ENCODE measurements at places on chromosomes 5 and 9.
A peak's percentile ranks its signal among the peaks of the same experiment; 100 is the strongest.

DNA sequence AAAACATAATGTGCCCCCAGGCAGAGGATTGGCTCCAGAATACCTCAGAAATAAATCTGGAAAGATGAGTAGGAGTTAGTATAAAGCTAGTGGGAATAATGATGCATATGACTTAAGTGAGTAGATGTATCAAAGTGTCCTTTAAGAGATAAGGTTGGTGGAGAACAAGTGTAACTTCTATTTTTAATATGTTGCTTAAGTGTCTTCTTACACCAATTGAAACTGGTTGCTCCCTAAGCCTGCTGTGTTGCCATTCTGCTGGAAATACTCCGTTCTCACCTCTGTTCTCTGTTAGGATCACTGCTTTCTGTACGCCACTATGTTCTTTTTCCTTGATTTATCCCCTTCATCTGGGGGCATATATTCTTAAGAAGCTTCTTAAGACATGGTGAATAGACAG, 286.4 kb downstream of the TMEM232 start:
- no peak for DNase-seq

- DNase-seq, result no peak
Measured at GRCh38 chr9:128102861-128103588, 24.5 kb downstream of the PTGES2 start.

DNA sequence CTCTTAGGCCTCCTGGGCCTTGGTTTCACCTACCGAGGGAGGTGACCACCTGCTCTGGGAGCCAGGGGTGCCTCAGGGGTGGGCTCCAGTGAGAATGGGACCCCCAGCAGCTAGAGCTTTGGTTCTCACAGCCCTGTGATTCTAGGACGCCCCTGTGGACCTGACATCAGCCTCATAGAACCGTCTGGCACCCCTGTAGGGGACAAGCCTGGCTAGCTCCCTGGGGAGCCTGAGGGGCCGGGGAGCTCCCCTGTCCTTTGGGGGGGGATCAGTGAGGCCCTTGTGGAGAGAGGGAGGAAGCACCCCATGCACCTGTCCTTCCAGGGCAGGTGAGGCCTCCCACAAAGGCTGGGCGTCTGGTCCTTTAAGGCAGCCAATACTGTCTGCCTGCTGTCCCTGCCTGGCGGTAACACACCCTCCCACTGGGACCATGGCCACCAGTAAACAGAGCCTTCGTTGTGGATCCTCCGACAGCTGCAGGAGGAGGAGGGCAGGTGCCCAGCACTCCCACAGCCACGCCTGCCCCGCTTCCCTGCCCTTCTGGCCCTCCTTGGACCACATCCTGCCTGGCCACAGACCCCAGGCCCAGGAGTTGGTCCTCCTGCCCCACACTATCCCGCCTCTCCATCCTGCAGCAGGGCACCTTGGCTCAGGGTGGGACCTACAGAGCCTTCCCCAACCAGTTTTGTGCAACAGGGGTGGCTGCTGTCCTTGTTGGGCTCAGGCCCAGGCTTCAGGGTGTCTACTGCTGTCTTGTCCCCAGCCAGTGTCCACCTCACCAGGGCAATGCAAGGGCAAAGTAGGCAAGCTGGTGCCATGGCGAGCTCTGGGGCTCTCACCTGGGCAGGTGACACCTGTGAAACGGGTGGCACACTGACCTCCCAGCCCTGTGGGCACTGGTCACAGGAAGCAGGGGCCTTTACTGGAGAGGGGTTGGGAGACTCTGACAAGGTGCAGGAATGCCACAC, 3.0 kb upstream of the TUBB4B start:
- no peak for DNase-seq

GRCh38 chr5:124604419-124604818, 142.0 kb downstream of the ZNF608 start:
- no peak for DNase-seq

DNA sequence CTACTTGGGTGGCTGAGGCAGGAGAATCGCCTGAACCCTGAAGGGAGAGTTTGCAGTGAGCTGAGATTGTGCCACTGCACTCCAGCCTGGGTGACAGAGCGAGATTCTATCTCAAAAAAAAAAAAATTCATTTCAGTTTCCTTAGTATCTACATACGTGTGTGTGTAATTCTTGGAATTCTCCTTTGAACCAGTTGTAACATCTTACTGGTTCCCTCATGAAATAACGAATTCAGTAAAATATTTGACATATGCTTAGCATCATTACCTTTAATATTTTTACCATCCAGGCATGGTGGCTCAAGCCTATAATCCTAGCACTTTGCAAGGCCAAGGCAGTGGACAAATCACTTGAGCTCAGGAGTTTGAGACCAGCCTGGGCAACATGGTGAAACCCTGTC, 8.8 kb downstream of the PHYHD1 start:
- no peak for DNase-seq

DNA sequence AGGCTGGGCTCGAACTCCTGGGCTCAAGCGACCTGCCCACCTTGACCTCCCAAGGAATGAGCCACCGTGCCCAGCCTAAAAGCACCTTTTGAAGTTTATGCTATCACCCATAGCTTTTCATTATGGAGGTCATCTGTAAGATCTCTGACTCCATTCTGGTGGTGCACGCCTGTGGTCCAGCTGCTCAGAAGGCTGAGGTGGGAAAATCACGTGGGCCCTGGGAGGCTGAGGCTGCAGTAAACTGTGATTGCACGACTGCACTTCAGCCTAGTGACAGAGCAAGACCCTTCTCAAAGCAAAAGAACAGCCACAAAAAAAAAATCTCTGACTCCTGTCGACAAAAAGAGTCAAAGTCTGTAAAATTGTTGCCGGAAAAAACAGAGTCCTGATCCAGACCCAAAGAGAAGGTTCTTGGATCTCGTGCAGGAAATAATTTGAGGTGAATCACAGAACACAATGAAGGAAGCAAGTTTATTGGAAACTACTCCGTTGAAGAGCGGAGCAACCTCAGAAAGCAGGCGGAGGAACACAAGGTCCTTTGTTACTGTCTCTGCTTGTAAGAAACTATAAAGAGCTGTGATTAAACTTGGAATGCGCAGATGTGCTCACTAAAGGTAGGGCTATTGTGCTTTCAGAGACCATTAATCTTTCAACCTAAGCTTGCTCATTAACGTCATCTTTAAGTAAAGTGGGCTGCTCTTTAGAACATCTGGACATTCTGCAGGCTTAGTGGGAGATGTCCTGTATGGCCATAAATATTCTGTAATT, 2.0 kb upstream of the HAUS6 start:
- DNase-seq, result peak; percentile 64

GRCh38 chr9:7104625-7105024, 346.9 kb downstream of the KDM4C start:
- DNase-seq, result no peak

DNA sequence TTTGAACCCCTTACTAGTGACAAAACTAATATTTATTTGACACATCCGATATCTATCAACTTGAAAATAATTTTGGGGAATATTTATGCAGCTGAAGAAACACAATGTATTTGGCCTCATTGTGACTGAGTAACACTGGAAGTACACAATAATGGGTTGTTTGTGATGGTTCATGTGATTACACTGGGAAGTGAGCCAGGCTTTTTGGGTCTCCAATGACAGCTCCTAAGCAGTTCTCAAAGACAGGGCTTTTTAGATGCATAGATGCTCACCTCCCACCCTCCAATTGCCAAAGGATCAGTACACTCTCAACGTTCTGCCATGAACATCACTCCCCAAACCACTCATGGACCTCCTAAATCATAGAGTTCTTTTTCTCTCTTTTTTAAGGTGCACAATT, 170.0 kb downstream of the SLC24A2 start:
- DNase-seq, result no peak

DNA sequence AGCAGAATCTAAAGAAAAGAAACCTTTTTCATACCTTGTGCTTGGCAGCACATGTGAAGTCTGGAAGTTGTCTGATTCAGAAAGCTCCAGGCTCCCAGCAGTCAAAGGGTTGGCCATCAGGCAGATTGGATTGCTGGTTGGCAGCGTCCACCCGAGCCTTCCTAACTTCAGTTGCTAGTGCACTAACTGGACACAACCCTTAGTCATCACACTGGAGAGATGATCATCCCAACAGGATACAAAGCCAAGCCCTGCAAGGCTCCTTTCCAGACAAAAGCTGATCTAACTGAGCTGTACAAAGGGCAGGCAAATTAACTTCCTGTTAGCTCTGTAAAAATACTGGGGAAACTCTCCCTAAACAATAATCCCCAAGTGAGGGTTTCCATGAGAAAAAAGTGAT, 185.6 kb downstream of the SNX18 start:
- peak; percentile 95 for DNase-seq

DNA sequence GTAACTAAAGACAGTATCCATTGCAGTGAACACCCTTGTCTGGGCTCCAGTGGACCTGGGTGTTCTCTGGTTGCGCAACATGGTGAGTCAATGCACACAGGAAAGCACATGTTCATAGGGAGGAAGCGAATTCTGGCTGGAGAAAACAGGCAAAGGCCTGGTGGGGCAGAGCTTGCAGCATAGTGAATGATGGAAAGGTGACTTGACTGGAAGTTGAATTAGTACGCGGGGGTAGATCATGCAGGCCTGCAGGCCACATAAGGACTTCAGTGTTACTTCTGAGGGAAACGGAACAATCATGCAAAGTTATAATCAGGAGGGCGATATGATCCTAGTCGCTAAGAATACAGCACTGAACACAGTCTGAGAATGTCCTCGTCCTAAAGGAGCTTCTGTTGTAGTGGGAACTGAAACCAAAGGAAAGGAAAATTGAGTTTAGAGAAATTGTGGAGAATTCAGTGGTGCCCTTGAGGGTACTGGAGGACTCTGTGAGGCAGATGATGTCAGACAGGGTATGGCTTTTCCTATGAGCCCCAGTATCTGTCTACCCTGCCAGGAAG, 71.9 kb upstream of the RANBP3L start:
- peak; percentile 89 for DNase-seq

GRCh38 chr9:112097712-112098688, 77.1 kb downstream of the SUSD1 start:
- peak; percentile 73 for DNase-seq

DNA sequence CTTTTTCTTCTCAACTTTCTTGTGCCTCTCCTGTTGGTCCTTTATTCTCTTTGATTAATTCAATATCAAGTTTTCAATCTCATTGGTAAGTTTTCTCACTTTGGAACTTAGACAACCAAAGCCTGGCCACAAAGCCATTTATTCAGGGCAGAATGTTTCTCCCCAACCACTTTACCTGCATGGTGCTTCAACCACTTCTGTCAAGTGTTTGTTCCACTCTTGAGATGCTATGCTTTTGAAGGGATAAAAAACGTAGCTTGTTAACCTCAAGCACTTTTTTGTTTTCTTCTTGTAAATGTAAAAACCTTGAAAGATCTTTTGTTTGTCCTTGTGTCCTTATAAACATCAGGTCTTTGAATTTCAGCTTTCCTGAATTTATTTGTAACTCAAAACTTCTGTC, 966.7 kb downstream of the MAT2B start:
- no peak for DNase-seq

DNA sequence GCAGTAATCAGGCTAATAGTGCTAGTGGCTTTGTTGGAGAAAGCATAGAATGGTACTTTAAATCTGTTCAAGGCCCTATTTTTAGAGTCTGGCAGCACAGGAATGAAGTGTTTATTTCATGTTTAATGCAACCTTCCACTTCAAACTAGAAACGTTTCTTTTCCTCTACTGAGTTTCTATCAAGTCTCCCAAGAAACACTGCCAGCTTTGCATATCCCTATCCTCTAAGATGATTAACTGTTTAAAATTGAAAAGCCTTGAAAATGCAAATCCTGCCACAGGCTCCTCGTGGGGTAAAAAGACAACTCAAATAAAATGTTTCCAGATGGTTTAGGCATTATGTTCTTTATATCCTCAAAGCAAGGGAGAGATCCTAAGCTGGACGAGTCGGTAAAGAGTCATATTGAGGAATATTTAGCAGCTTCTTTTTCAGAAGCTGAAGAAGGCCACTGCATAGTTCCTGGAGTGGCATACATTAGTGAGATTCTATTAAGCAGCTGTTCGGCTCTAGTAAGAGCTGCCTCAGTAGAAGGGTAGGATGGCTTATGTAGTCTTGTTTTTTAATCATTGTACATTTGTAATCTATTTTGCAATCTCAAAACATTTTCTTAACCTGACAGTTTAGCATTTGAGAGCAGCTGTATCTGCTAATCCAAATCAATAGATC, 251.2 kb downstream of the CHSY3 start:
- DNase-seq, result peak; percentile 4

GRCh38 chr9:93678199-93679019, 102.0 kb downstream of the PHF2 start:
- DNase-seq, result no peak

GRCh38 chr5:170110403-170111087, 4.8 kb downstream of the FOXI1 start:
- DNase-seq, result no peak

DNA sequence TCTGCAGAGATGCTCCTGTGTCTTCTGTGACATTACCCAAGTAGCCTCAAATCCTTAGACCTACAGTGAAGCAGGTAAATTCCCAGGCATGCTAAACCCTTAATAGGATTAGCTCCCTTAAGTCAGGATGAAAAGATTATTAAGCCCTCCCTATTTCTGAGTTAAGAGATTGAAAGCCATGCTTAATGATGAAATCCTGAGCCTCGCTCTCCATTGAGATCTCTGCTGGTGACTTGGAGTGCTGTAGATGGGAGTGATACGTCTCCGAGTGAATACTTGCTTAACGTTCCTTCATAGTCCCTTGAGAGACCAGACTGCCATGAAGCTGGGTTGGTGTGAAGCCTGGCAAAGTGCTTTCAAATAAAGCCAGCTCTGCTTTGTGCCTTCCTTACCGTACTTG, 34.2 kb downstream of the AOPEP start:
- no peak for DNase-seq

DNA sequence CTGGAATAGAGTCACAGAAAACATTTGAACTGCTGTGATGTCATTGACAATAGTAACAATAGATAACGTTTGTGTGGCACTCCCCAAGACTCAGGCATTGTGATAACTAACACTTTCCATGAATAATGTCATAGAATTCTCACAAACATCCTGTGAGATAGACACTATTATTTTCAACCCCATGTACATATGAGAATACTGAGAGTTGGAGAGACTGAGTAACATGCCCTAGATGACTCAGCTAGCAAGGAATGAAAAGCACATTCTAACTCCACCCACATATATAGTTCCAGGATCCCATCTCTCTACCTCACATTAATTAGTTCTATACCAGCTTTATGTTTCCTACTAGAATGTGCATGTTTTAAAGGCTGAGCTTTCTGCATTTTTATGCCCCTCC, 71.4 kb downstream of the ASTN2 start:
- DNase-seq, result no peak

Data from AG10803 (cell line).